GM04503 (cell line): ENCODE measurements at places on chromosomes 4 and X.

- no peak for DNase-seq
Measured at GRCh38 chr4:85869181-85869580, 394.2 kb downstream of the ARHGAP24 start.

GRCh38 chr4:80096175-80096850 is 23.3 kb upstream of the ANTXR2 start:
- DNase-seq, result no peak

- DNase-seq, result peak; percentile 12
Measured at GRCh38 chrX:11530621-11531020, 135.1 kb downstream of the ARHGAP6 start.

DNA sequence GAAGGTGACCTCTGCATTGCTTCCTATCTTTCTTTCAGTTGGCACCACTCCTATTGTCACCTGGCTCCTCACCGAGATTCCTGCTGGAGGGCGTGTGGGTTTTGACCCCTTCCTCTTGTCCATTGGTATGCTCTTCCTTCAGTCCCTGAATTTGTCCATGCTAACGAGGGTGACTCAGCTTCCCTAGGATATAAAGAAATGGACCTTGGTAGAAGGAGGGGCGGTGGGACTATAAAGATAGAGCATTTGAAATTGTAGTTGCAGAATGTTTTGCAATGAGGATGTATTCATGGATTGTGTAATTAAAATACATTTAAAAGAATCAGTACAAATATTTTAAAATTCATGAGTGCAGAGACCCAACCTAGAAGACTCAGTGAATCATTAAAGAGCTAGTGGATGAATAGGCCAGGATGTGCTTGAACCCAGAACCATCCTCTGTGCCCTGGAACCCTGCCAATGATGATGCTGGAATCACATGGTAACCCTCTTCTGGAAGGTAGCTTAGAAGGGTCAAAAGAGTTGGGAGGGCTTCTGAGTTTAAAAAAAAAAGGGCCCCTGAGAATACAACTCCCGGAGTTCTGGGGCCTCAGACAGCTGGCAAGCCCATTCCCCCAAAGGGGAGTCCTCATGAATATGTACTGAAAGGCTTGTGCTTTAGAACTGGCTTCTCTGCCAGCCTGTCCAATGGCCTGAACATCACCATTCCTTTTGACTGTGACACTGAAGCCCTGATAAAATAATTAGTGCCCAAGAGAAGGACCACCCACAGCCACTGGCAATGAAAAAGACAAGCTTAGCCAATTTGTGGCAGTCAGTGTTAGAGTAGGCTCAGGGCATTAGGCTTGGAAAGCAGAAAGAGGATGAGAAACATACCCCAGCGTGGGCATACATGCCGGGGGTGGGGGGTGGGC is 8.0 kb downstream of the XPNPEP2 start:
- no peak for DNase-seq

GRCh38 chr4:46329118-46329976 is 60.6 kb downstream of the GABRA2 start:
- no peak for DNase-seq

DNA sequence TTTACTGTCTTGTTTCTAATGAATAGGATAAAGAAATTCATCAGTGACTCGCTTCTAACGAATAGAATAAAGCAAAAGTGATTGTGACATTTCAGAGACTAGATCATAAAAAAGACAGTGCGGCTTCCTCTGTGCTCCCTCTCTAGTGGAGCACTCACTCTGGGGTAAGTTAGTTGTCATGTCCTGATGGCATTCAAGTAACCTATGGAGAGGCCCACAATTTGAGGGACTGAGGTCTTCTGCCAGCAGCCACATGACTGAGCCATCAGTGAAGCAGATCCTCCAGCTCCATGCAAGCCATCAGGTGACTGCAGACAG is 72.4 kb downstream of the YIPF6 start:
- DNase-seq, result no peak
